ENCODE measurements at places on chromosomes 7 and 10.

- DNase-seq: no peak
Measured at GRCh38 chr7:39137480-39137879, 159.8 kb downstream of the POU6F2 start.

DNA sequence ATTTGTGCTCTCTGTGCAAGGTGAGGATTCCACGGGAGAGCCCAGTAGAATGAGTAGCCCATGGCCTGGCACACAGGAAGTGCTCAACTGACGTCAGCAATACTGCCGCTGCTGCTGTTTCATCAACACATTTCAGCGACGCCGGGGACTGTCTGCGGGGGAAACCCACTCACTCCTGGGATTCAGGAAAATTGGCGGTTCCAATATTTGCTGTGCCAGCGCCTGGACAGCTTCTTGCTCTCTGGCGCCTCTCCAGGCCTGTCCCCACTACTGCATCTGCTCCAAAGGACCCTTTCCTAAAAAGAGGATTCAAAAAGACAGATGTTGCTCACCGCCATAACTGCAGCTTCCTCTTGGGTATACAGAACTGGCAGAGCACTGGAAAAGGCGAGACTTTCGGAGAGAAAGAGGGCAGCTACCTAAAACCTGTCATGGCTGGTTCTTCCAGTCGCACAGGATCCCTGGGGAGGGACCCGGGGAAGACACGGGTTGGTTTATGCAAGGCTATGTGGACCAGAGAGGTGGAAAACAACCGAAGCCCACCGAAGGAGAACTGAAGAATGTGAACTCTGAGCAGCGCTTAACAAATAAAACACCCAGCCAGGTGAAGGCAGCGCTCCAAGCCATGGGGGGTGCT, 39.7 kb upstream of the ENO4 start:
- DNase-seq: no peak

GRCh38 chr10:92689663-92690210, at the start of gene HHEX:
HHEX (plus strand) TSS chr10:92689955; CDS start chr10:92689987, 32 bp downstream.
- peak; percentile 86 for DNase-seq

DNA sequence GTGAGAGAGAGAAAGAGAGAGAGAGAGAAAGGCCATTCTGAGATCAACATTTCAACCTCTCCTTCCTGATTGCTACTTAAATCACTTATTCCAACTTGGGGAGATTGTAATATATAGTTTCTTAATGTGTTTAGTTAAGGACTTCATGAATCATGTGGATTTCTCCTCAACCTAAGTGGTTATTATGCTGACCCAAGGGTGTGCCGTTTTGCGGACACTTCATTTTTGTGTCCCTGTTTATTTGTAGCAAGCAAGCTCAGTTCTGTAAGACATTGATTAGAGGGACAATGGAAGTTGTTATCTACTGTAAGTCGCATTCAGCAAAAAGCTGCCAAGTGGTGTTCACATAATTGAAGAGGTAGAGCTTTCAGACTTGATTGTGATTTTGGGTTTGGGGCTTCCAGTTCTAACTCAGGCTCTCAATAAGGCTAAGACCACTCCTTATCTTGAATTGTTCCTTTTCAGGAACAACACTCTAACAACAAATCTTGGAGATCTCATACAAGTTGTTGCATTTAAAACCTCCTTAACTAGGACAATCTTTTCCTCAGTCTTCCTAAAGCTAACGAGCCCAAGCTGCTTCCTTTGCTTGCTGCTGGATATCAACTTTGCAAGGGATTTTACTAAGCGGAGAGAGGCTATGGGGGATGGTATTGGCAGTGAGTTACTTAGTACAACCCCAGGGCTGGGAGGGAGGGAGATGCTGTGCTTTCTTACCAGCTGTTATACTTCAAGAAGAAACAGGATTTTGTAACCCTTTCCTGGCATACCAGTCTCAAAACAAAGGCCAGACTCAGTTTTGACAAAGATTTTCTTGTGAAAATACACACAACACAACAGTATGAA, 19.8 kb upstream of the COL1A2 start:
- DNase-seq: no peak

- no peak for DNase-seq
Measured at GRCh38 chr10:68135922-68136792, 26.9 kb downstream of the MYPN start.

GRCh38 chr10:32964270-32964669, 6.2 kb upstream of the ITGB1 start:
- no peak for DNase-seq

- DNase-seq: no peak
Measured at GRCh38 chr7:80499350-80499953, 12.4 kb downstream of the GNAT3 start.

DNA sequence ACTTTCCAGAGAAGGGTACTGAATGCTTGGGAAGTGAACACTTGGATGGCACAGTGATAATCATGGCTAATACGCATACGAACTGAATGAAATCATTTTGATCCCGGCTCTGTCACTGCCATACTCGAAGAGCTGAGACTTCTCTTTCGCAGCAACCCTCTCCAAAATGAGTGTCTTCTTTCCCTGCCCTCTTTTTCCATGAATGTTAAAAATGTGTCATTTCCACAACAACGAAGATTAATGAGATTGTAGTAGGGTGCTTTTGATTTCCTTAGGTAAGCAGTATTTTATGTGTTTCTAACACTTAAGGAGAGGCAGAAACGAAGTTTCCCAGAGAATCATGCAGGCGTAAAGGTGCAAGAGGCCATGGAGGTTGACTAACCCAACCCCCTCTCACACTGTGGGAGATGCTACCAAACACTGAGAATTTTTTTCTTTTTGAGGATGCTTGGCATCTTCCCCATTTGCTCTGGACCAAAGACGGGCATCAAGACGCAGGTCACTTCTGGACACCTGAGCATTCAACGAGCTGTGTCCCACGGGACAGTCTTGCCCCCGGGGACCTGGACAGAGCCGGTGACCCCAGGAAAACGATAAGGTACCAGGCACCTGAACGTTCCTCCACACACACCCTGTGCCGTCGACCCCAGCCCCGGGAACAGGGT, 823 bp downstream of the COPG2 start:
- no peak for DNase-seq

GRCh38 chr7:132004529-132004928, 448.1 kb upstream of the PODXL start:
- peak; percentile 48 for DNase-seq

DNA sequence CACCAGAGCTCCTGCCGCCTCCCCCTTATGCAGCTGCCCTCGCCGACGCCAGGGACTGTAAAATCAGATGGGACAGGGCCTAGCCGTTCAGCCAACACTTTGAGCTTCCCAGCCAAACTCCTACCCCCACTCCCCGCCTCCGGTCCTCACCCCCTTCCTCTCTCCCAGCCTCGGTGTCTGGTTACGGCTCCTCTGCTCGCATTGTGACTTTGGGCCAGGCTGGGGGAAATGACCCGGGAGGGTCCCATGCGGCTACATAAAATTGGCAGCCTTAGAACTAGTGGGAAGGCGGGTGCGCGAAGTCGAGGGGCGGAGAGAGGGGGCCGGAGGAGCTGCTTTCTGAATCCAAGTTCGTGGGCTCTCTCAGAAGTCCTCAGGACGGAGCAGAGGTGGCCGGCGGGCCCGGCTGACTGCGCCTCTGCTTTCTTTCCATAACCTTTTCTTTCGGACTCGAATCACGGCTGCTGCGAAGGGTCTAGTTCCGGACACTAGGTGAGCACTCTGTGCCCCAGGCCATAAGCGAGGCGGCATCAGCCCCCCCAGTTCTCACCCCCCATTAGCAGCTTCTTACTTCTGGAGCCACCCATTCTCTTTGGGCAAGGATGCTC, at the start of gene KAZALD1:
TSS of gene KAZALD1 (plus strand) at position 366 of the 608 bp plus-strand sequence. CDS start 604 bp downstream, outside the sequence.
- peak; percentile 92 for DNase-seq

DNA sequence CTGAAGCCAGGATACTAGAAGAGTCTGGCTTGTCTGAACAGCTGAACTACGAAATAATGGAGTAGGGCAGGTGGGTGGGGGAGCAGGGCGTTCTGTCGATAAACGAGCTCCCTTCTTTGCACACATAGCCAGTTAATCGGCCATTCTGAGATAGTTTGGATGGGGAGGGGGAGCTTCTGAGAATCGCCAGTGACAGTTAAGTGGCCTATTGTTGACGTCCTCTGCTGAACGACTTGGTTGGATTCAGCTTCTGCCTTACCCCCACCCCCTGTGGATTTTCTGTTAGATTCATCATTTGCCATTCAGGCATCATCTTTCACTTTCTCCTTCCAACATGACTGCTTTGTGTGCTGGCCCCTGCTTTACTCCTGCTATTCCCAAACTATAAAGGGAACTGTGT, 520 bp downstream of the CPA5 start:
- no peak for DNase-seq

DNA sequence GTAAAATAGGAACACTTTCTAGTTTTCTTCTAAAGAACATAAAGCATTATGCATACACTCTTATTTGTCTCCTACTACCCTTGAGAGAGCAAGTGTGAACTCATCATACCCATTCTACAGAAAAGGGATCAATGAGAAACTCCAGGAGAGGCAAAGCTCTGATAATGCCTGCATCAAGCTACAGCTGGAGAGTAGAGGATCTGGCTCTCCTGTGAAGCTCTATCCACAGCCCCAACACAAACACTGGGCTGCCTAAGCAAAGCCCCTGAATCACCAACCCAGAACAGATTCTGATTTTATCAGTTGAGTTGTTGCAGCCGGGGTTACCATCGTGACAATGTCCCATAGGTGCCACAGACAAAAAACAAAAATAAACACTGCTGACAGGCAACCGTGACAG, 74.9 kb downstream of the NUDCD3 start:
- DNase-seq: no peak

DNA sequence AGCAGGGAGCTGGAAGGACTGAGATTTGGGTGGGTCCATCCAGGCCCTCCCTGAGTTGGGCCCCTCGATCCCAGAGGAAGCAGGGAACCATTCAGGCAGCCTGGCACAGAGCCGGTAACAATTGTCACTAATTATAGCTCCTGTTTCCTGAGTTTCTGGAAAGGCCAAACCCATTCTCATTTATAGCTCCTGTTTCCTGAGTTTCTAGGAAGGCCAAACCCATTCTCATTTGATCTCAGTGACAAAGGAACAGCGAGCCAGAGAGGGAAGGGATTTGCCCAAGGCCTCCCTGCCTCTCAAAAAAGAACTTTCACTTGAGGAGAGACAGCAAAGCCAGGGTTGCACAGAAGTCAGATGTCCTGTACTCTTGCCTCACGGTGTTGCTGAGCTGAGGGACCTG, 521.9 kb downstream of the TYW1 start:
- no peak for DNase-seq

GRCh38 chr10:44046605-44047004, 338.3 kb downstream of the CXCL12 start:
- DNase-seq: no peak

DNA sequence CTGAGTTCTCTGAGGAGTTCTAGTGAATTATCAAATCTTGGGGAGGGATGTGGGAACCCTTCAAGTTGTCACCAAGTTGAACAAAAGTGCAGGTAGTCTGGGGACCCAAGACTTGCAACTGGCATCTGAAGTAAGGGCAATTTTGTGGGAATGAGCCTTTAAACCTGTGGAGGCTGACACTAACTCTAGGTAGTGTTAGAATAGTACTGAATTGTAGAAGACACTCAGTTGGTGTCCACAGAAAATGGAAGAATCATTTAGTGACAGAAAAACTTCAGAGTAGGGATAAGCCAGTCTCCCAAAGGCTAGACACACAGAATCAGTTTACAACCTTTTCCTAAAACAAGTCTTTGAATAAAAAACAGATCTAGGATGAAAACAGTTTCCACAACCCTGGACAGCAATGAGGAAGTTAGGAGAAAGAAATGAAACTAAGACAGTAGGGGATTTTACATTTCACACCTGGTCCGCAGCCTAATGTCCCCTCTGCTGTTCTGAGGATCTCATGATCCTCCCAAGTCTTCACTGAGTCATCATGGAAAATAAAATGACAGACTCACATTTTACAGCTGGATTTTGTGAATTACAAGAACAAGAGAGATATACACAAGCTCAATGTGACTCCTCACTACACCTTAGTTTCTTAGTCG, 23.0 kb upstream of the ING3 start:
- DNase-seq: no peak

GRCh38 chr10:623477-624311, 65.8 kb downstream of the DIP2C start:
- DNase-seq: no peak

GRCh38 chr10:48844616-48845015, 95.0 kb downstream of the LRRC18 start:
- no peak for DNase-seq

DNA sequence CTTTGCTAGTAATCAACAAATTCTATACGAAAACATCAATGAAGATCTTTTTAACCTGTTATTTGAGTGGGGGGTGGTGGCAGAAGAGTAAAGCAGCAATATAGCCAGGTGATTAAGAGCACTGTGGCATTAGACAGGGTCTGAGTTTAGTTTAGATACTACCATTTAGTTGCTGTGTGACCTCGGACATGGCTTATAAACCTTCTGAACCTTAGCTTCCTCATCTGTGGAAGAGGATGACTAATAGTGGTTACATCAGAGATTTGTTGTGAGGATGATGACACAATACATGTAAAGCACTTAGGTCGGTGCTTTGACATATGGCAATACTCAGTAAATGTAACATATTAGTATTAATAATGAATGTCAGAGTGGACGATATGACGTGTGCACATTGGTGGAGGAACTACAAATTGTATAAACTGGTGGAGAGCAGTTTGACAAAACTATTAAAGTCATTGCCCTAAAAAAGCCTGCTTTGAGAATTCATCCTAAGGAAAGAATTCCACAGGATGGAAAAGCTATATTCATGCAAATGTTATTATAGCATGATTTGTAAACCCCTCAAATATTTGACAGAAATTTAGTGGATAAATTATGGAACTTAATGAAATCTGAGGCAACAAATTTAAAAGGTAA, 24.3 kb downstream of the SPAG6 start:
- DNase-seq: no peak
